Placental pericyte (primary cell): ENCODE measurements at places on chromosomes 3 and 15. TPM values are rescaled to one million over a fixed set of nuclear protein-coding genes. Genes with fewer than 3 reads are reported as not detected.

PPARG gene
- total RNA-seq = 0.88 and 5.0 TPM in 2 replicates

CD80 gene
- not detected in 2 replicates for total RNA-seq

PAQR5 gene
- total RNA-seq = 4.8 and 6.6 TPM in 2 replicates

NOX5 gene
- 0.14 and 0.22 TPM in 2 replicates for total RNA-seq

IMPG2 gene
- total RNA-seq = 0.14 and 0.22 TPM in 2 replicates

LRRC2 gene
- total RNA-seq = 1.4 and 6.6 TPM in 2 replicates

FRMD4B gene
- total RNA-seq = 0.29 and 0.66 TPM in 2 replicates

PFN2 gene
- 97.8 and 167 TPM in 2 replicates for total RNA-seq

SATB1 gene
- total RNA-seq = 7.2 and 8.8 TPM in 2 replicates

GPR160 gene
- total RNA-seq = 0.14 and 0.44 TPM in 2 replicates

IL5RA gene
- not detected in 2 replicates for total RNA-seq

PLA2G4B gene
- total RNA-seq = 0.66 and 1.7 TPM in 2 replicates

CACNA2D3 gene
- total RNA-seq = 1.7 TPM in 1 of 2 replicates, not detected in the other
